ENCODE measurements at places on chromosomes 7 and 10. TPM values are rescaled to one million over a fixed set of nuclear protein-coding genes. Genes with fewer than 3 reads are reported as not detected.

DNA sequence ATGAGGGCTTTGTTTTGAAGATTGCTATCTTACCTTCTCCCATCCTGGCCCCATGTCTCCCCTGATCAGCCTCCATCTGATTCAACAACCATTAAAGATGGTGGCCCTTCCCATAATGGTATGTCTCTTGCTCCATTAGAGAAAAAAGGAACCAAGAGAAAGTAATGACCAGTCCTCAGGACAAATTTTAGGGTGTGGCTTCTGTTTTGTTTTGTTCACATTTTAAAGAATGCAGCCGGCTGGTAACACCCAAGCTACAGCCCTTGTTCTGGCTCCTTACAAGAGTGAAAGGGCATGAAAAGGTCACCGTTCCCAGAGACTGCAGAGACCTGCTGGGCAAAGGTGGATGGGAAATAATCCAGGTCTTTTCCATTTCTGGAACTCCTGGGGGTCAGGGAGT is 287.9 kb upstream of the NEBL start:
- DNase-seq, result no peak

Gene ODAD2
- total RNA-seq, result 5.6 TPM

- no peak for DNase-seq
These were observed 106.3 kb downstream of the DYNC1I1 start for GRCh38 chr7:95878677-95879076.

- DNase-seq, result no peak
These were observed 345.9 kb downstream of the KIF20B start for GRCh38 chr10:90047243-90047729.

- DNase-seq, result no peak
These were observed 78.9 kb downstream of the ADAM12 start for GRCh38 chr10:126309228-126309883.

Gene VOPP1
- 83.0 TPM for total RNA-seq

- peak; percentile 44 for DNase-seq
These were observed 285.7 kb downstream of the FGFR2 start for GRCh38 chr10:121312587-121312986.

Gene HOXA6
- total RNA-seq, result 4.5 TPM

DNA sequence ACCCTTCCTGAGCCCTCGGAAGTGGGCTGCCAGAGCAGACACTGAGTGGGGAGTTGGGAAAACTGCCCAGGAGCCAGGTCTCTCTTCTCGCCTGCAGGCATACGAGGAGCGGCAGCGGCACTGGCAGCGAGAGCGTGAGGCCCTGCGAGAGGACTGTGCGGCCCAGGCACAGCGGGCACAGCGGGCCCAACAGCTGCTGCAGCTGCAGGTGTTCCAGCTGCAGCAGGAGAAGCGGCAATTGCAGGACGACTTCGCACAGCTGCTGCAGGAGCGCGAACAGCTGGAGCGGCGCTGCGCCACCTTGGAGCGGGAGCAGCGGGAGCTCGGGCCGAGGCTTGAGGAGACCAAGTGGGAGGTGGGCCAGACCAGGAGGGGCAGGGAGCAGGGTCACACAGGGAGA is 5.8 kb downstream of the LZTS2 start:
- DNase-seq, result no peak
